Bone marrow (tissue), 2 donors: ENCODE measurements at places on chromosomes 5 and 9.

- DNase-seq = no peak
These were observed 491.7 kb downstream of the CCDC171 start for GRCh38 chr9:16044579-16044881.

GRCh38 chr9:121220996-121221663, 19.5 kb upstream of the RAB14 start:
- DNase-seq = no peak

DNA sequence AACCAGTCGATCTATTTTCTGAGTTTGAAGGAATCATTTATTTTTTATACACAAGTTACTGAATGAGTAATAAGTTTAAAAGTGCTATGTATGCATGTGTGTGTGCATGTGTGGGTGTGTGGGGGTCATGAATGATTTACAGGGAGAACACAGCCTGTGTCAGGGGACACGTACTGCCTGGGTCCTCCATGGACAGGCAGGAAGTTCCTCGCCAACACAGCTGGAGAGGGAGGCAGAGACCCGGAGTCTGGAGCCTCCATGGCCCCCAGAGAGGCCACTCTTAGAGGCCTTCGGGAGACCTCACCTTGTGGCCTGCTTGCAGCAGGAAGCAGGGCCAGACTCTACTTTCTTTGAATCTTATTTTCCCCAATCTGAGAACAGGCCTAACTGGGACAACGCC, 144.7 kb downstream of the GABBR2 start:
- DNase-seq = no peak

- DNase-seq = no peak
These were observed 36.5 kb upstream of the TENT4A start for GRCh38 chr5:6676702-6677101.
